ENCODE measurements at places on chromosomes 1 and 21.

GRCh38 chr1:229024528-229025130 is 246.3 kb upstream of the RAB4A start:
- no peak for DNase-seq

DNA sequence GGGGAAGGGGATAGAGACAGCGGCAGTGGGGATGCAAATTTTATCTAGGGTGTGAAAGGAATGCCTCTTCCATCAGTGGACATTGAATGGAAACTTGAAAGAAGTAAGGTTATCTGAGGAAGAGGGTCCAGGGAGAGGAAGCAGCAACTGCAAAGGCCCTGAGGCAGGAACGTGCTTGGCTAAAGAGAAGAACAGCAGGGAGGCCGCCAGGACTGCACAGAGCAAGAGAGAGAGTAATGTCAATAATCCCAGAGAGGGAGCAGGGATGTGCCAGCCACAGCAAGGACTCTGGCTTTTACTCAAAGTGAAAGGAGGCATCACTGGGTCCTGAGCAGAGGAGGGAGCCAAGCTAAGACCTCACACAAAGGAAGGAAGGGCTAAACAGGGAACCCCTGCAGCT is 50.9 kb downstream of the KCND3 start:
- no peak for DNase-seq

DNA sequence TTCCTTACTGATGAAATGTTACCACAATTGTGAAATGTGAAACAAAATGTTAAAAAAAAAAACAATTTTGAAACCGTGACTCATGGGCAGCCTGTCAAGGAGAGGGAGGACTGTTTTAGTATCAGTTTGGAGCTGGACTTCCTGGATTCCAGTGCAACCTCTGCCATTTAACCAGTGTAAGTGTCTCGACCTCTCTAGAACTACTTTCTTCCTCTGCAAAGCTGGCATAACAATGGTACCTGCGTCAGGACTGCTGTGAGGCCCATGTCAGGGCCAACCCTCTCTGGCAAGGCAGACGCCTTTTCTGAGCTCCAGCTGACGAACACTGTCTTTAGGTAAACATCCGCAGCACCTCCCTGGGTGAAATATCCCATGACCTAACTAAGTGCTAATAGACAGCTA is 20.9 kb downstream of the URB1 start:
- no peak for DNase-seq

DNA sequence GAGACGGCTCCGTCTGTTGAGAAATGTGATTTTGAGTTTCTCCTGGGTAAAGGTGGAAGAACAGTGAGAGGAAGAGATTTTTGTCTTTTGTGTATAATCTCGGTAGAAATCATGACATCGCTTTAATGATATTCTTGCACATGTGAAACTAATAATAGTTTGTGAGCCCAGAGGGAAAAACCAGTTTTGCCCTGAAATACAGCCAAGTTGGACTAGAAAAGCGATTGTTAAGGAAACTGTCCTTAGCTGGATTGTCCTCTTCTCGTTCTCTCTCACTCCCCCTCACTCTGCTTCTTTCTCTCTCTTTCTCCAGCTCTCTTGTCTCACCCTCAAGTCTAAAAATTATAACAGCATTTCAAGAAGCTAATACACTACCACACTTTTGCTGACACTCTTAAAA is 17.1 kb downstream of the KCNJ6 start:
- DNase-seq = no peak

DNA sequence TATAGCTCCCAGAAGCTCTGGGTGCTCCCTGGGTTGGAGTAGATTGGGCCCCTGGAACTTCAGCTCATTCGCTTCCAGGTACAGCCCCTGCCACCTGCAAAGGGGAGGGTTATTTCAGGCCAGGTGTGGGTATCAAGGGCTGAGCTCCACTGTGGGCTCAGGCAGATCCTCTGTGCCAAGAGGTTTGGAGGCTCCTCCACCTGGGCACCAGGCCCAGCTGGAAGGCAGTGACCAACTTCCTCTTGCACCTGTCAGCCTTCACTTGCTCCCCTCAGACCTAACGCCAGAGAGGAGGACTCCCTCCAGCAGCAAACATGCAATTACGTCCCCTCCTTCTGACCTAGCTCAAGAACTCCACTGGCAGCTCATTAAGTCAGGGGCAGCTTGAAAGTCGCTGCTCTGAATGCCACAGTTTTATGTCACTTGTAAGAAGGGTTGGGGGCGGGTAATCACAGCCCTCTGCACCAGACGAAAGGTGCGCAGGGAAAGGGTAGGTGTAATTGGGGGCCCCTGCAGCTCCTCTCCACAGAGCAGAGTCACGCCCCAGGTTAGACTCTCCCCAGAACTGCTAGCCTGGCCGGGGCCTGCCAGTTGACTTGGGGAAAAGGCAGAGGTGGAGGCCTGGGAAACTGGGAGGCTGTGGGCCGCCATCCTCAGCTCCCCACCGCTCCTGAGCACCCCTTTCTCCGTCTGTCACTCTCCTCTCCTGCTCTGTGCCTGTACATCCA is 125.0 kb upstream of the TMPRSS2 start:
- no peak for DNase-seq

DNA sequence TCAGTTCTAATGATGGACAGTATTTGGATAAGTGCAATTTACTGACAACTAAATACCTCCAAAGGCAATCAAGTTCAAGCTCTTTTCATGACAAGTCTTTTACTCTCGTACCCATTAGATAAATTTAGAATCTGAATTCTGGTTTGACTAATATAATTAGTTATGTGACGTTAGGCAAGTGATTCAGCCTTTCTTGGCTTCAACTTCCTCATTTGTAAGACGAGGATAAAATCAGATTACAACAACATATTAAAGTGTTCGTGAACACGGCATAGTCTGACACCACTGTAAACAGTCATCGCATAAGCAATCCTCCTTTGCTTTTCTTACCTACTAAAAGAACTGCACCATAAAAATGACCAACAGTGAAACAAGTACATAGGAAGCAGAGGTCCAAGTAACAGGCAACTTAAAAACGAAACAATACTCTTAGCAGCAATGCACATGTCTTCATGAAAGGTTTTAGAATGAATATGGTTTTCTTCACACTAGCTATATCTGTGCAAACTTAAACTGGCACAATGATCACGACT is 25.7 kb downstream of the COA6 start:
- no peak for DNase-seq

DNA sequence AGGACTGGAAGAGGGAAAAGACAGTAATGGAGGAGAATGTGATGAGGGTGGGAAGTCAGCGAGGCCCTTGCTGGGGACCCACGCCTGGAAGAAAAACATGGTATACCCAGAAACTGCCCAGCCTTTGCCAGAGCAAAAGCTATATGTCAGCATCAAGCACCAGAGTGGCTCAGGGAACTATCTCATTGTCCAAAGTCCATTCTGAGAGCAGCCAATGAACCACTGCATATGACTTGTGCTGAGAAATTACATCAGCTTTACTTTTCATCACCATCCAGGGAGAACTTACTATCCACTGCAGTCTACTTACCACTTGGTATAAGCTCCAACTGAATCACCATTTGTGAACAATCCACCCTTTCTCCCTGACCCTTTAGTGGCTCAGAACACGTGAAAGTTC is 148.1 kb downstream of the TTLL7 start:
- DNase-seq = no peak

- no peak for DNase-seq
Observed at GRCh38 chr1:87334351-87335174, 5.9 kb downstream of the LMO4 start.

GRCh38 chr1:24114753-24115152 is 2.8 kb upstream of the MYOM3 start:
- DNase-seq = no peak

- DNase-seq = no peak
Observed at GRCh38 chr1:107877745-107878144, 87.2 kb downstream of the VAV3 start.

GRCh38 chr21:41075656-41076055 is 92.3 kb upstream of the BACE2 start:
- no peak for DNase-seq

- DNase-seq = no peak
Observed at GRCh38 chr1:39781349-39781715, 7.3 kb downstream of the BMP8B start.

- DNase-seq = no peak
Observed at GRCh38 chr1:125065092-125065820, 3880.5 kb downstream of the SRGAP2C start.

- DNase-seq = no peak
Observed at GRCh38 chr21:45267390-45267760, 20.3 kb downstream of the POFUT2 start.

DNA sequence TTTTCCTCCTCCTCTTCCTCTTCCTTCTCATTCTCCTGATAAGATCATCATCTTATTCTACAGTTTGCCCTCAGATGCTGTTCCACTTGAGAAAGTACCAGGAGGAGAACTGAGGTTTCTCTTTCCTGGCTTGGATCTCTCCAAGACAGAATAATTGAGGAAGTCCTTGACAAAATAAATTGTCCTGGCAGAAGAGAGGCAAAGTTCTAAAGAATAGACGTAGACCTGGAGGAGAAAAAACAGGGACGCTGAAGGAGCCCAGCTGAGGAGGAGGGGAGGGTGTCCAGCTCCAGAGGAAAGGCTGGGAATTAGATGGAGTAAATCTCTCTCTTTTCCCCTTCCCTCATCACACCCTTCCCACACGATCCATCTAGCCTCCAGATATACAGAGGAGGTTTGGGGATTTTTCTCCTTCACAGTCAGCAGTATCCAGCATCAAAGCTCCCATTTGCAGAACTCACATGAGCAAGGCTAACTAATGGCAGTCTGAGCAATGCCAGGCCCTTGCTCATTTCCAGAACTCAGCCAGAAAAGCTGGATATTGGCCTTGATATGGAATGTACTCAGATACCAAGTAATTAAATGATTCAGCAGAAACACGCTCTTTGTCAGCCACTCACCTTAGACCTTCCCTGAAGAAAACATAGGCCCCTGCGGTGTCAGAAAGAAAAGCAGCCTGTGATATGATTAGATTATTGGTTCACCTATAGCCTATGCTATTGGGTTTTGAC is 5.1 kb upstream of the GNG12 start:
- no peak for DNase-seq

- DNase-seq = no peak
Observed at GRCh38 chr1:48227165-48228013, 4.9 kb downstream of the SLC5A9 start.

- no peak for DNase-seq
Observed at GRCh38 chr1:100219883-100220282, 29.8 kb downstream of the DBT start.

DNA sequence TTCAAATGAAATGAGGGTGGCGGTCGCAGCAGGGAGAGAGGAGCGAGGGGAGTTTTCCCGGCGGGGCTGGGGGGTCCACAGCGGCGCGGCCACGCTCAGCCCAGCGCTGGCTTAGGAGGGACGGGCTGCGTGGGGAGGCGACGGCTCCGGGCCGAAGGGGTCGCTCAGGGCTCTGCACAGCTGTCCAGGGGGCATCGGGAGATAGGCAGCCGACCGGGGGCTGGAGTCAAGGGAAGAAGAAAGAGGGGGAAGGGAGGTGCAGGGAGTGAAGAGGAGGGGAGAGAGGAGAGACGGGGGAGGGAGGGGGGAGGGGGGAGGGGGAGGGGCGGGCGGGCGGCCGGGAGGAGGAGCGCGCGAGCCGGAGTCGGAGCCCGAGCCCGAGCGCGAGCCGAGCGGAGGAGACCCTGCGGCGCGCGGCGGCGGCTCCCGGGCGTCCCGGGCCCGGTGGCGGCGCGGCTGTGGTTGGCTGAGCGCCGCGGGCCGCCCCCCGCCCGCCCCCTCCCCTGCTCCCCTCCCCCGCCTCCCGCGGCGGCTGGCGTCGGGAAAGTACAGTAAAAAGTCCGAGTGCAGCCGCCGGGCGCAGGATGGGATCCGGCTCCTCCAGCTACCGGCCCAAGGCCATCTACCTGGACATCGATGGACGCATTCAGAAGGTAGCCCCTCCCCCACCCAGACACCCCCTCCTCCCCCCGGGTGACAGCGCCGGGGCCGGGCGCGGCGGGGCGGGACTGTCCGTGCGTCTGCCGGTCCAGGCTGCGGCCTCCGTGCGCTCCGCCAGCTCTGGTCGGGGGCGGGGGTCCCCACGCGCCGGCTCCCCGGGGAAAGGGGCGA is at the start of gene PDE9A:
TSS of gene PDE9A (plus strand) at position 391 of the 831 bp plus-strand sequence. CDS start at position 585, 194 bp downstream.
- no peak for DNase-seq

DNA sequence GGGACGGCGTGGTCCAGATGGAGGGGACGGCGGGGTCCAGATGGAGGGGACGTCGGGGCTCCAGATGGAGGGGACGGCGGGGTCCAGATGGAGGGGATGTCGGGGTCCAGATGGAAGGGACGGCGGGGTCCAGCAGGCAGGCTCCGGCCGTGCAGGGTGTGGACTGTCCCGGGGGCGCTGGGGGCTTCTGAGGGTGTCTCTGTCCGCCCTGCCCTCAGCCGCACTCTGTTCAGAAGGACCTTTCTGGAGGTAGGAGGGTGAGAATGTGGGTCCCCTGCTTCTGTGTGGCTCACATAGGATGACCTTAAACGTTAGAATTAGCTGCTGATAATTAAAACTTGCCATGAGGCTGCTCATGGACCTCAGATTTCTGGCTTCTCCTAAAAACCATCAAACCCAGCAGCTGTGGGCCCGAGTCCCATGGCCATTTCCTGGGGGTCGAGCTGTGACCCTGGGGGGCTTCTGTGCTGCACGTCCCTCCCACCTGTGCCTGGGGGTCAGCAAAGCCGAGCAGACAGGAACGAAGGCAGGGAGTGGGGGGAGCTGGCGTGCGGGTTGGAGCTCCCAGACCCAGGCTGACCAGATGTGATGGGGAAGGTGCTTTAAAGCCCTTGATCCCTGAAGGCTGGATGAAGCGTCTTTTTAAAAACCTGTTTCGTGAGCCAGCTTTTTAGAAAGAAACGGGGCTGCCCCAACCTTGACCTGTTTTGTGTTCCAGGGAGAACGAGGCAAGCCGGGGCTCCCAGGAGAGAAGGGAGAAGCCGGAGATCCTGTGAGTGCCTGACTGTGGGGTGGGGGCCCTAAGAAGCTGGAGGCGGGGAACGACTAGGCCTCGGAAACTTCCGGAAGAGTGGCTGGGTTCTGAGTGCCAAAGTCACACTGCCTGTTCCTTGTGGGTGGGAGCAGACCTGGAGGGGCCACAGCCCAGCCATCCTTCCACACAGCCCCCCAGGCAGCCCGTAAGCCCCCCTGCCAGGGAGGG is 7.1 kb downstream of the COL6A1 start:
- no peak for DNase-seq

DNA sequence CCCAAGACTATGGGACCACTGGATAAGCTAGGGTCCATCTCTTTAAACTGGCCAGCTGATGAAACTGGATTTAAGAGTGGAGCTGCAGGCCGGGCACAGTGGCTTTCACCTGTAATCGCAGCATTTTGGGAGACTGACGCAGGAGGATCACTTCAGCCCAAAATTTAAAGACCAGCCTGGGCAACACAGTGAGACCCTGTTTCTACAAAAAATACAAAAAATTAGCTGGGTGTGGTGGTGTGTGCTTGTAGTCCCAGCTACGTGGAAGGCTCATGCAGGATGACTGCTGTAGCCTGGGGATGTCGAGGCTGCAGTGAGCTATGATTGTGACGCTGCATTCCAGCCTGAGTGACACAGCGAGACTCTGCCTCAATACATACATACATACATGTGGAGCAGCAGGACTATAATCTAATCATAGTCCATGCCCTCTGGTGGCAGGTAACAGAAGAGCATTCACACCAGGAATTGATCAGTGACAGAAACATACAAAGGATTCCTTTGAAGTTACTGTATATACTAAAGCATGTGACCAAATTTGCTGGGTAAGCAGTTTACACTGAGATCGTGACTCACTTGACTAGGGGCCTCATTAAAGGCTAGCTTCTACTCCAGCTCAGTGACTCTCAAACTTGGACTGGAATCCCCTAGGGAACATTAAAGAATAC is 101.5 kb upstream of the SLFNL1 start:
- DNase-seq = no peak

GRCh38 chr1:63943393-63943792 is 169.6 kb downstream of the ROR1 start:
- no peak for DNase-seq

GRCh38 chr1:149979972-149980540 is 30.5 kb downstream of the OTUD7B start:
- DNase-seq = no peak
